EL (cell line): ENCODE measurements at places on chromosomes 5 and 9.

DNA sequence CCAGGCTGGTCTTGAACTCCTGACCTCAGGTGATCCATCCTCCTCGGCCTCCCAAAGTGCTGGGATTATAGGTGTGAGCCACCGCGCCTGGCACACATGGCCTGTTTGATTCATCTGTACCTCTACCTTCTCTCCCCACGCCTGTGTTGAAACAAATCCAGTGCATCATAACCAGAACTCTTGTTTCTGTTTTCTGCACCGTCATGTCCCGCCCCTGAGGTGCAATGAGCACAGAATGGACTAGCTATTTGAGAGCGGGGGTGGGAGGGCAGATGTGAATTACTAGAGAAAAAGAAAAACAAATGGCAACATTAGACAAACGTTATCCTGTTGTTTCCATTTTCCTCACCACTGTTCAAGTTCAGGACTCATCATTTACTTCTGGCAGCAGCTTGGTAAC is 10.7 kb upstream of the FAM193B start:
- no peak for DNase-seq

- DNase-seq: peak; percentile 77
Observed at GRCh38 chr9:105187781-105188180, 56.7 kb upstream of the SLC44A1 start.

GRCh38 chr9:6628704-6629103 is 16.8 kb downstream of the GLDC start:
- DNase-seq: no peak

- DNase-seq: no peak
Observed at GRCh38 chr5:160747987-160748386, 104.0 kb downstream of the ATP10B start.

- DNase-seq: peak; percentile 13
Observed at GRCh38 chr5:65800775-65801174, 78.8 kb downstream of the NLN start.

- peak; percentile 69 for DNase-seq
Observed at GRCh38 chr5:144549580-144549979, 378.9 kb downstream of the KCTD16 start.

DNA sequence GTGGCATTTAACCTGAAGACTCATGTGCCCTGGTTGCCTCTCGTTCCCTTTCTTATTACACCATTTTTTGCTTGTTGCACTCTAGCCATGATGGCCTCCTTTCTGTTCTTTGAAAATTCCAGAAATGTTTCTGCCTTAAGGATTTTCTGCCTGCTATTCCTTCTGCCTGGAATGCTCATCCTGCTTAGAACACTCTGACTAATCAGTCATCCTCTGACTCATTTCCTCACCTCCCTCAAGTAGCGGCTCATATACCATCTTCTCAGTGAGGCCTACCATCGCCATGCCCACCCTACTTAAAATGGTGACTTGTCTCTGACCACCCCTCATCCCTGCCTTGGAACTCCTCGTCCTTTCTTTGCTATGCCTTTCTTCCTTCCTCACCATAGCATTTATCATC is 68.8 kb downstream of the KIF4B start:
- DNase-seq: peak; percentile 89

- no peak for DNase-seq
Observed at GRCh38 chr9:108274971-108275370, 580.8 kb downstream of the ACTL7B start.

GRCh38 chr9:115551396-115551795 is 433.4 kb upstream of the TNC start:
- peak; percentile 18 for DNase-seq

- DNase-seq: no peak
Observed at GRCh38 chr9:133008824-133009223, 22.0 kb upstream of the GTF3C5 start.

DNA sequence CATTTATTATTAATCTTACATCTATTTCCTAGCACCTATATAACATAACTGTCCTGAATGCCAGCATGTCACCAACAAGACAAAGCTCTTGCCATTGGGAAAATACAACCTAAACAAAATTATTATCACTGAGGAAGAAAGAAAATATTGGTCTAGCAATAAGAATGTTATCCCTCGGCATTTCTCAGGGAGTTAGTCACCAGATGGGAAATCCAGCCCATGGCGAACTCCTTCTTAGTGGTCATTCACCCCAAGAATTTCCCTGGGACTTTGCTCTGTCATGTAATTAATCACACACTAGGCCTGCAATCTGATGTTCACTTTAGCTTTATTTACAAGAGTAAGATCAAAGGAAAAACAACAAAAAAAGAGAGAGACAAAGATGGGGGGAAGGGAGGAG is 56.1 kb upstream of the TAS2R1 start:
- DNase-seq: peak; percentile 87
